ENCODE measurements at places on chromosomes 13 and 19.

- no peak for DNase-seq
These were observed 1.5 kb downstream of the WIZ start for GRCh38 chr19:15448044-15448777.

GRCh38 chr19:36483653-36484052, 5.7 kb downstream of the ZNF566 start:
- DNase-seq, result no peak

DNA sequence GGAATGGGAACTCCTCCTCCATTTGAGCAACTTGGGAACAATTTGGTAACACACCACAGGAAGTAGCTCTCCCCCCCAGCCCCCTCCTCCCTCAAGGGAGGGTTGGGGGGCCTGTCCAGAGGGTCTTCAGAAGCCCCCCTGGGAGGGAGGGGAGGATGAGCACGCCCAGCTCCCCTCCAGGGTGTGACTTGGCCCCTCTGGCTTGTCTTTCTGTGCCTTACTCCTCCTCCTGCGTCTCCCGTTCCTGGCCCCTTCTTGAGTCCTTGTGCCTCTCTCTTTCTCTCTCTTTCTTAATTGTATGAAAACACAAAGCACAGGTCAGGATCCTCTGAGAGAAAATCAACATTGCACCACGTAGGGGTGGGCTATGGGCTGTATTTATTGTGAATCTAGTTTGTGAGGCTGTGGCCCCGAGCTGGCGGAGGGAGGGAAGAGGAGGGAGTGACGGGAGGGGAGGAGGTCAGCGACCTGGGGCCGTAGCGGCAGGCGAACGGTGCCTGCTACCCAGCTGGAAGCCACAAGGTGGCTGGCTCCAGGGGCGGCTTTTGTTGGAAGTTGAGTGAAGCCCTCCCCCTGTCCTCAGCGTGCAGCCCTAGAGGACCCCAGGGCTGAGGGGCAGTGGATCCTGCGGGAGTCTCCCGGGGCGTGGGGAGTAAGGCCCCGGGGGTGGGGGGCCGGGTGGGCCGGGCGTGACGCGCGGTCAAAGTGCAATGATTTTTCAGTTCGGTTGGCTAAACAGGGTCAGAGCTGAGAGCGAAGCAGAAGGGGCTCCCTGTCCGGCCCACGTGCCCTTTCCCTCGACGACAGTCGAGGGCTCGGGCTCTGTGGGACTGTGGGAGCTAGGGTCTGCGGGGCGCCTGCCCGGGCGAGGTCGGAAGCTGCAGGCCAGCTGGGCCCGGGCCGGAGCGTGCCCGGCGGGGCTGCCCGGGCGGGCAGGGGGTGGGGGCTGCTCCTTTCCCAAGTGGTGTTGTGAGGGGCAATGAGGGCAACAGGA, 6.4 kb downstream of the LYL1 start:
- peak; percentile 68 for DNase-seq

- DNase-seq, result no peak
These were observed 21.7 kb upstream of the MAB21L1 start for GRCh38 chr13:35498231-35498630.

DNA sequence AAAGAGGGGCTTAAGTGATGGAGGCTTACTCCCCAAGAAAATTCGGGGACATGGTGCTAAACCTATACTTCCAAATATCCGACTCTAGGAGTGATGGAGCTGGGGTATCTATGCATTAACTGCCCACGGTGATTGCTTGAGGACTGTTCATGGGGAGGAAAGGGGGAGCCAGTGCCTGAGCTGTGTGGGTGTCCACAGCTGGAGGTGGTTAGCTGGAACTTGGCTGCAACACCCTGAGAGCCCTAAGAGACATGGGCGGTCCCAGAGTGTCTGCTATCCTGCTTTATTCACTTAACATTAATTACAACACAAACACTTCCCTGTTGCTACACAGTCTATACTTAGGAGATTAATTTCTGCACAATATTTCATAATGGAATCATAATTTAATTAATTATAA, 28.1 kb upstream of the POMP start:
- DNase-seq, result no peak

GRCh38 chr19:50669302-50670101, 20.3 kb downstream of the C19orf81 start:
- peak; percentile 75 for DNase-seq

DNA sequence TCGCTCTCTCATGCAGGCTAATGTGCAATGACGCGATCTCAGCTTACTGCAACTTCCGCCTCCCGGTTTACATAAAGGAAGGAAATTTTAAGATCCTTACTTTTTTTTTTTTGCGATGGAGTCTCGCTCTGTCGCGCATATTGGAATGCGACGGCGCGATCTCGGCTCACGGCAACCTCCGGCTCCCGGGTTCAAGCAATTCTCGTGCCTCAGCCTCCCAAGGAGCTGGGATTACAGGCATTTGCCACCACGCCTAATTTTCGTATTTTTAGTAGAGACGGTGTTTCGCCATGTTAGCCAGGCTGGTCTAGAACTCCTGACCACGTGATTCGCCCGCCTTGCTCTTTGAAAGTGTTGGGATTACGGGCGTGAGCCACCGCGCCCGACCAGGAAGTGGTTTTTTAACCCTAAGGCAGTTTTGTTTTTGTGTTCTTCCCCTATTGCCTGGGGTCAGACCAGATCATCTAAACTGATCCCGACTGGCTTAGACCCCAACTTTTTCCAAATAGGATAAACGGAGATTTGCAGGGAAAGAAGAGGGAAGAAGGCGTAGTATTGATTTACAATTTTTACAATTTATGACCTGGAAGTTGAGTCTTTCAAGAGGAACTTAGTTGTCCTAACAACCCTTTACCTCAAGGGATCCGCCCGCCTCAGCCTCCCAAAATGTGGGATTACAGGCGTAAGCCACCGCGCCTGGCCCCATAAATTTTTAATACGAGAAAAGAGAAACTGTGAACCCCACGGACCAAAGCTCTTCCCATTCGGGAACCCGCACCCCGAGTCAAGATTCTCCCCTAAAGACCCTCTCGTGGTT, 142.0 kb downstream of the ZNF737 start:
- DNase-seq, result peak; percentile 76

- DNase-seq, result peak; percentile 14
These were observed 56.2 kb downstream of the ATP11A start for GRCh38 chr13:112746044-112746443.

DNA sequence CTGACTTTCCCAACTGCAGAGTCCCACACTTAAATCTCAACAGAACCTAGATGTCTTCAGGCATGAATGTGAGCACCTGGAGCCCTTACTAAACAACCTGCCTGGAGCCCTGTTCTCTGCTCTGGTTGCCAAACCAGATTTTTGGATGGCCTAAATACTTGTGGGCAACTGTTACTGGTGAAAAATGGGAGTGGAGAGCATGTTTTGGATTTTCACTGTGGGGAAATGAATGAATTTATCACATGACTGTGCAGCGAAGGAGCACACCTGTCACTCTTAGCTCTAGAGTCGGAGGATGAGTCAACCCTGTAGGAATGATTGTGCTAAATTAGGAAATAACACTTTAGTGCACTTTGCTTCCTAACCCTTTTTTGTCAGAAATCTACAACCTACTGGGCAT, 30.3 kb downstream of the SHISA2 start:
- DNase-seq, result no peak

GRCh38 chr19:35031072-35031881, 1.0 kb downstream of the SCN1B start:
- DNase-seq, result no peak

- DNase-seq, result no peak
These were observed 37.7 kb upstream of the TUBGCP3 start for GRCh38 chr13:112625698-112626097.

DNA sequence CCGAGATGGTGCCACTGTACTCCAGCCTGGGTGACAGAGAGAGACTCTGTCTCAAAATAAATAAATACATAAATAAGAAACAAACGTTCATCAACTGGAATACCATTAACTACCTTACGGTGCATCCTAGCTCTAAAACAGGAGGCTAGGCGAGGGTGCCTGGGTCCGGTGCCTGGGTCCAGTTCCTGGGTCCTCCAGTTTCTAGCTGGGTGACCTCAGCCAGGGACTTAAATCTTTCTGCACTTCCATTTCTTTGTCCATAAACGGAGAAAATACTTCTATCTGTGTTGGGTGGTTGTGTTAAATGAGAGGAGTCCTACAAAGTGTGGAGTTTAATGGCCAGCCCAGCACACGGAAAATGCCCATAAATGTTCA, 34.0 kb downstream of the RFX2 start:
- no peak for DNase-seq

- DNase-seq, result no peak
These were observed 3.3 kb upstream of the CEACAM7 start for GRCh38 chr19:41691268-41691970.

GRCh38 chr13:100789025-100789424, 114.4 kb upstream of the TMTC4 start:
- no peak for DNase-seq

GRCh38 chr19:31730270-31730669, 381.0 kb upstream of the TSHZ3 start:
- DNase-seq, result no peak

GRCh38 chr13:100442095-100442832, 146.3 kb downstream of the GGACT start:
- DNase-seq, result no peak

GRCh38 chr19:36082916-36083315, 28.0 kb upstream of the OVOL3 start:
- DNase-seq, result no peak

GRCh38 chr19:9862938-9863337, 27.8 kb downstream of the PIN1 start:
- DNase-seq, result no peak

DNA sequence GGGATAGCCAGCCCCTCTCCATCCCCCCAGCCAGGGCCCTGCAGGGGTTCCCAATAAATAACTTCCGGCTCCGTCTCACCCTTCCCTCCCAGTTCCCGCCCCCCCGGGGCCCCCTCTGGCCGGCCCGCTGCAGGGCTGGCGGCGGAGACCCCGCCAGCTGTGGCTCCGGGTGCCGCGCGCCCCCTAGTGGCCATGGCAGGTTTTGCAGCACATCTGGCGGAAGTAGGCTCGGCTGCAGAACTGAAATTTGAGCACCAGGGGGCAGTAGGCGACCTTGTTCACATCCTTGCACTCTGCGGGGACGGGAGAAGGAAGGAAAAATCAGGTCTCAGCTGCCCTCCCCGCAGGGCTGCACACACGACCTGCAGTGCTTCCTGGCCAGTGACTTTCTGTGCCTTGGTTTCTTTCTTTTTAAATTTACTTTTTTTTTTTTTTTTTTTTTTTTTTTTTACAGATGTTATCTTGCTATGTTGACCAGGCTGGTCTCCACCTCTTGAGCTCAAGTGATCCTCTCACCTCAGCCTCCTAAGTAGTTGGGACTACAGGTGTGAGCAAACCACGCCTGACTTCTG, 3.6 kb upstream of the MYO1F start:
- peak; percentile 94 for DNase-seq
